ENCODE measurements at places on chromosomes 16 and 17. TPM values are rescaled to one million over a fixed set of nuclear protein-coding genes. Genes with fewer than 3 reads are reported as not detected.
A peak's percentile ranks its signal among the peaks of the same experiment; 100 is the strongest.

Gene SDR42E2
- total RNA-seq, result not detected

Gene OTOP3
- not detected for total RNA-seq

Gene C16orf89
- not detected for total RNA-seq

Gene AFMID
- 145 TPM for total RNA-seq

Gene TERB1
- not detected for total RNA-seq

Gene AP2B1
- total RNA-seq, result 39.6 TPM

Gene PRAC1
- not detected for total RNA-seq

DNA sequence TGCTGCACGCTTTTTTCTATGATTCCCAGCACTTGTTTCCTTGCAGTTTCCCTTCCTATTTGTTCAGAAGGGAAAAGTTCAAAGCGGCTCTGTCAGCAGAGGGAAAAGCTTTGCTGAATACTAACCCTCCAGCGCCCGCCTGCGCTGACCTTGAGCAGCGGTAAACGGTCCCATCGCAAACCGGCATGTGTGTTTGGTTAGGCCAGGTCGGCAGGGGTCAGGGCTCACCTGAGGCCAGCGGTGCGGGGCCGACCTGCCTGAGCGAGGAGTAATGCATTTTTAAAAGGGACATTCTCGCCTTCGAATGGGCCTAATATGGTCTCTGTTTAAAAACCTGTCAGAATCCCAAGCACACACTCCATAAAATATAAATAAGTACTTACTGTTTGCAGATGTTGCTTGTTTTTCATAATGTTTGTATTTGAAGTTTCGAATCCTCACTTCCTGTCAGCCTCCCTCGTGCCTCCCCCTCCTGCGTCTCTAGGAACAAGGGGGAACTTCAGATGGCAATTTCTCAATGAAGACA lies 110.1 kb downstream of the IRX3 start:
- peak; percentile 93 for DNase-seq

GRCh38 chr16:3503523-3503922 lies 2.7 kb downstream of the CLUAP1 start:
- no peak for DNase-seq

- no peak for DNase-seq
These were observed 18.2 kb downstream of the IL34 start for GRCh38 chr16:70664325-70665112.

DNA sequence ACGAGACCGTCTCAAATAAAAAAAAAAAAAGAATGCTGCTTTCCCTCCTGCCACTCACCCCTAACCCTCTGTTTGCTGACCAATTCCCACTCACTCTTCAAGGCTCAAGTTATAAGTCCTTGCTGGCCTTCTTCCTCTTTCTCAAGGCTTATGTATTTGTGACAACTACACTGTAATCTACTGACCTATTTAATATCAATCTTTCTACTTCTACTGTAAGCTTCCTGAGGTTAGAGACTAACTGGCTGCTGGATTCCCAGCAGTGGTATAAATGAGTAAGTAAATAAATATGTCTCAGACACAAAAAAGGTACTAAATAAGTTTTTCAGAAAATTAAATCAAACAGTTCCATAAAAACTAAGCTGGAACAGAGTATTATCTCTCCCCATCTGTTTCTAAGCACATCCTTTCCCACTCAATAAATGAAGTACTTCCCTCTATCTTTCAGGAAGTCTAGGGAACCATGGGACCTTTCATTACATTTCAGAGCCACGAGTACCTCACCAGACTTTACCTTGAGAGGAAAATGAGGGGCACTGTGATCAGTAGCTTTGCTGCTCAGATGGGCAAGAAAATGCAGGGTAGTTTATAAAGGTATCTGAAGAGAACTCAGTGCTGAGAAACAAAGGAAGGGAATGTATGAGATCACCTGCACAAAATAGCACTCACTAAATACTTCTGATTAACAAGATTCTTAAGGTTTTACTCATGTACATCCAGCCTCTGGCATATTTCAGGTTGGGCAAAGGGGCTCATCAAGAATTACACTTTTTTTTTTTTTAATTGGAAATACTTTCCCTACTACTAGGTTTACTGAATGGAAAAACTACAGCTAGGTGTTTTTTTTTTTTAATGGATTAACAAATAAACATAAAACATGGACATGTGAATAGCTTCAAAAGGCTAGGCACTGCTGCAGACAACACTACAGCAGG lies 10.8 kb downstream of the SSH2 start:
- no peak for DNase-seq

DNA sequence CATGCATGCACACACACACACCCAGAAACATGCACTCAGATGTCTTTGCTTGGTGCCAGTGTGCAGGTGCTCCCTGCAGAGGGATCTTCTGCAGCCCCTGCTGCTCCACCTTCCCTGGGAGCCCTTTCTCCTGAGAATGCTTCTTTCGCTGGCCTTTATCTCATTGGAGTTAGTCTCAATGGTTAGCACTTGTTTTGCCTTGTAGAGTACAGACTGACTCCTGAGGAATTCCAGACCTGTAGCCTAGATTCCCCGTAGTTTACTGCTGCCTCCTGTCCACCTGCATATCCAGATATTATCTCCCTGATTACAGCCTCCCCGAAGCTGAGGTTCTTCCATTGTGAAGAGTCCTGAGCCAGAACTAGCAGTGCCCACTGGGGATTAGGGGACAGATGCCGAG lies 3.1 kb upstream of the KRT12 start:
- no peak for DNase-seq

- DNase-seq, result no peak
These were observed 61.3 kb downstream of the HLF start for GRCh38 chr17:55326030-55326429.

- DNase-seq, result no peak
These were observed 868 bp downstream of the KCNJ12 start for GRCh38 chr17:21376759-21377690.

- DNase-seq, result no peak
These were observed 21.4 kb downstream of the GALNS start for GRCh38 chr16:88835383-88835782.

DNA sequence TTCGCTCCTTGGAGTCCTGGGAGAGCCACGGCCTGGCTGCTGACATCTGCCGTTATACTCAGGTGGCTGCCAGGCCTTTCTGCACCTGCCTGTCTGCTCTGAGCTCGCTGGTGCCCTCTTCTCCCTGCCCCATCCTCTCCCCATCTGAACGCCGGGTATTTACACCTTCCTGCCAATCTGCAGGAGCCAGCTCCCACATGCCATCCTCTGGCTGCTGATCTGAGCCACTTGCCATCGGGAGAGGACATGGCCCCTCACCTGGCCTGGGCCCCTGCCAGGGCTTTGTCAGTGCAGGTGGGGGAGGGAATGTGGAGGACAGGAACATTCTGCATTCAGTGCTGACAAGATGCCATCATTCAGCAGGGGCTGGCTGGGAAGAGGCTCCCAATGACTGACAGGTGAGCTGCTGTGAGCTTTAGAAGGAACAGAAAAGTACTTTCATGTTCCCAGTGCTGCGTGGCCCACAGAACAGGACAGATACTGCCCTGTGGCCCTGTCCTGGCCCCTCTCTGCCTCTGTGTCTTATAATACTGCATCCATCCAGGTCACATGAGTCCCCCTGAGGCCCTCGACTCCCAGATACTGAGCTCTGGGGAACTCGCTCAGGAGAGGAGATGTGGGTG lies 96.3 kb upstream of the ZNF469 start:
- DNase-seq, result no peak

- DNase-seq, result no peak
These were observed 88.5 kb downstream of the CLEC16A start for GRCh38 chr16:11032922-11033291.

DNA sequence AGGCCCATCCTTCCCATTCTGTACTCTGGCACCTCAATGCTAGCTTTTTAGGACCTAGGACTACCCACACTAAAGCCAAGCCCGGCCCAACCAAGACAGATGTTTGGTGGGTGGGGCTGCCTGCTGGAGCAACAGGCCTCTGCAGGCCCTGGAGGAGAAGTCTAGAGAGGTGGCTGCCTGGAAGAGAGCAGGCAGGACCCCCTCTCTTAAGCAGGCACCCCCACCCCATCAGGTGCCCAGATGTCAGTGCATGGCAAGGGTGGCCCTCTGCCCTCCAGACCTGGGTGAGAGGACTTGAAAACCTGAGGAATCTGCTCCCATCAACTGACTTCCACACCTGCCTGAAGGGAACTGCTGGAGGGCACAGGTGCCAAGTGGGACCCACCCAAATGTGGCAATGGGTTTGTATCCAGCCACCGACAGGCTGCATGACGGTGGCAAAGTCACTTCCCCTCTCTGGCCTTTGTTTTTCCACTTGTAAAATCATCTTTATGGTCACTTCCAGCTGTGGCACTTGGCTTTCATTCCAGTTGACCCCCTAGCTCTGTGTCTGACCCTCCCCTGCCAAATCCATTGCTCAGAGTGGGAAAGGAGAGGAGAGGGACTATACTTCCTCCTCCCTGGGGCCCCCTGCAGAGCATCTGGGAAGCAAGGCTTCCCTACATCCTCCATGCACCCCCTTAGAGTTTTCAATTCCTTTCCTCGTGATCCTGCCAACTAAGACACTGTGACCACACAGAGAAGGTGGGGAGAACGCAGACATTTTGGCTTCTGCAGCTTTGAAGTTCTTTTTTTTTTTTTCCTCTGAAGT lies 1.7 kb upstream of the STAT5A start:
- peak; percentile 45 for DNase-seq

- no peak for DNase-seq
These were observed 97.2 kb downstream of the RAP1GAP2 start for GRCh38 chr17:2893422-2893914.

DNA sequence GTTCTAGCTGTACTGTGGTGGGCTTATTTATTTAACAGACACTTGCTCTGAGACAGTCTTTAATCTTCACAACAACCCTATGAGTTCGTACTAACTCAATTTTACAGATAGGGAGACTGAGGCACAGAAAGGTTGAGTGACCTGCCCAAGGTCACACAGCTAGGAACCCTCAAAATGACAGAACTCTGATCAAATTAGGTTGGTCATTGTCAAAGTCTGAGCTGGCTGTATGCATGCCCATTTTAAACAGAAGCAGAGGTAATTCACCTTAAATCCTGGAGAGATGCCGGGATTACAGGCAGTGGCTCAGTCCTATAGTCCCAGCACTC lies 24.9 kb downstream of the LAT start:
- no peak for DNase-seq

DNA sequence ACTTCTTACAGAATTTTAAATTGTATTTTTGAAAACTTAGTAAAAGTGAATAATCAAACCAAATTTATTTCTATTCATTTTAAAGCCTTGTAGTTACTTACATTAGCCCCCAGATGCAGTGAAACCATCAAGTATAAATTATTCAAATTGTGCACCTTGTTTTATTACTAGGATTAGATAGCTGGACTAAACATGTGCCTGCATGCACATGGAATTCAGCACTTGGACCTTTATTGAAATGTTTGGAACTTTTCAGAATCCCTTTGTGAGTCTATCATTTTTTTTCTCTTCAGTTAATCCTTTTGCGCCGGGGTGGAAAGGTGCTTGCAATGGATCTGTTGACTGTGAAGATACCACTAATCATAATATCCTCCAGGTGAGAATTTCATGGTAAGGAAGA lies 4.7 kb downstream of the ZPBP2 start:
- no peak for DNase-seq

DNA sequence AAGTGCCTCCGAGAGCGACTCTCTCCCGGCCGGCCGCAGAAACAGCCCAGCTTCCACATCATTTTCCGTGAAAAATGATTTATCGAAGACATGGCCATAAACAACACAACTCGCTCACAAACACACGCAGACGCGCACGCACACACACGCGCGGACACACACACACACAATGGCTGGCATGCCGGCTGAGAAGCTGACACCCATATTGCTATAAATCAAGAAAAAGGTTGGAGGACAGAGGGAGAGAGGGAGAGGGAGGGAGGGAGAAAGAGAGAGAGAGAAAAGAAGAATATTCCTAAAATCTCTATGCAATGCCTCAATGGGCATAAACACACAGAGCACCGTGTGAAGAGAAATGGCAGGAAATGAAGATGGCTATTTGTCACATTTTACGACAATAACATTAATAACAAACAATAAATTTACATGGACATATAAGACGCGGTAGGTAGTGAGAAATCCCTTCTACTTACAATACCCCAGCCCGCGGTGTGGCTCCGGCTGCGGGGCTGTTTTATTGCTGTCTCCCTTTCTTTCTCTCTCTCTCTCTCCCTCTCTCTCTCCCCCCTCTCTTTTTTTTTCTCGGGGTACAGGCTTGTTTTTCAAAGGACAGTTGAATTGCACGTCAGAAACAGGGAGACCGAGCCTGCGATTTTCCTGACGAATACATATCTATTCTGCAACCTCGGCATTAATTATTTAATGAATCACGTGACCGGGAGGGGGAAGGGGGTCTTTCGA lies 9.5 kb downstream of the HOXB4 start:
- no peak for DNase-seq

- no peak for DNase-seq
These were observed 8.6 kb upstream of the DDX52 start for GRCh38 chr17:37651849-37652248.
